PC-3 (cell line): ENCODE measurements at places on chromosomes 5 and 9. TPM values are rescaled to one million over a fixed set of nuclear protein-coding genes. Genes with fewer than 3 reads are reported as not detected.
A peak's percentile ranks its signal among the peaks of the same experiment; 100 is the strongest.

- DNase-seq: no peak
Measured at GRCh38 chr5:176540476-176540899, 3.3 kb upstream of the RNF44 start.

DNA sequence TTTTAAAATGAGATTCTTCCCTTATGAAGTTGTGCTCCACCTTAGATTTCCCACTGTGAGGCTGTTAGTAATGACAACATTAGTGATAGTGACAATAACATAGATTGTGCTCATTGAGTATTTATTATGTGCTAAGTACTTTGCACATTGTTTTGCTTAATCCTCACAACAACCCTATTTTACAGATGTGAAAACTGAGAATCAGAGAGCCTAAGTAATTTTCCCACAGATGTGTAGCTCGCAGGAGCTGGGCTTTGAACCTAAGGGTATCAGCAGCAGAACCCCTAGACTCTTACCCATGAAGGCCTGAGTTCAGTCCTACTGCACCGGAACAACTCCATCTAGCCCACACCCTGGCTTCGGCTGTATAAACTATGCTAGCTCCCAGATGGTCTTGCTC lies 15.6 kb upstream of the ARAP3 start:
- DNase-seq: no peak

- DNase-seq: no peak
Measured at GRCh38 chr9:131113655-131114054, 11.7 kb upstream of the NUP214 start.

GRCh38 chr5:104789366-104789765 lies 1226.8 kb upstream of the NUDT12 start:
- no peak for DNase-seq

DNA sequence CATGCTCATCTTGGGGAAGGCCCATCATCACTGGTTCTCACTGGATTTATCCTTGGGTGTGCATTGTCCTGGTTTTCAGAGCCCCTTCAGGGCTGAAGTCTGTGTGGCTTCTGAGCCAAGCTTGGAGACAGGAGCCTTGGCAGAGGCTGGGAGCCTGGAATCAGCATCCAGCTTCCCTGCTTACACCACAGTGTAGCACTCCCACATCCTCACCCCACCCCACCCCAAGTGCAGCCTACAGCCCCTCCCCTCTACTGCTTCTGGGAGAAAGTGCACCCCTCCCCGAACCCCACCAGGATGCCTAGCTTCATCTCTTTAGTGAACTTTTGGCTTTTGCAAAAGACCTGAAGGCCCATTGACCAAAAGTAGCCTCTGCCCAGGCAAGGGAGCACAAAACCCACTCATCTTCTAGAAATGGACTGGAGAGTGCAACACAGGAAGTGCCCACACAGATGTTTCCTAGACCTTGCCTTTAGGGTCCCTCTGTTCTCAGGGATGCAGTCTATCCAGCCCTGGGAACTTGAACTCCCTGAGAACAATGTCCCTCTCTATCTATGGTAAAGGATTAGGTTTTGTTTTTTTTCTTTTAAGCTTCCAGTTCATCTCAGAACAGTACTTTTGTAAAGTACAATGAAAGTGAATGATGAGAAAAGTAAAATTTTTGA lies 189.7 kb downstream of the PALM2AKAP2 start:
- DNase-seq: no peak

- DNase-seq: no peak
Measured at GRCh38 chr5:62306323-62306895, 403 bp downstream of the KIF2A start.

DNA sequence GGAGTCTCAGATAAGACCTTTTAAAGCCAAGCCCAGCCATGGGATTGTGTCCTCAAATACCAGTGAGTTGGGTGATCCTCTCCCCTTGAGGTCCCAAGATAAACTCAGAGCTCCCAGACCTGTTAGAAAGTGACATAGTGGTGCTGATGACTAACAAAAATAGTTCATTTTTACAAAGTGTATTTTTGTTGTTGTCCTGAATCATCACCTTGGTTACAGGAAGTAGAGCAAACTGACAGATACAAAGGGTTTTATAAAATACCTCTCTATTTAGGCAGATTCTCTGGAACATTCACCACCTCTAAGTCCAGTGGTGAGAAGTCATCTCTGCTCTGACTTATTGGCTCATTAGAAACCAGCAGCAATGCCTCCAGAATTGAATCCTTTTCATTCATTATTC lies 259.3 kb downstream of the CEMIP2 start:
- peak; percentile 50 for DNase-seq

DNA sequence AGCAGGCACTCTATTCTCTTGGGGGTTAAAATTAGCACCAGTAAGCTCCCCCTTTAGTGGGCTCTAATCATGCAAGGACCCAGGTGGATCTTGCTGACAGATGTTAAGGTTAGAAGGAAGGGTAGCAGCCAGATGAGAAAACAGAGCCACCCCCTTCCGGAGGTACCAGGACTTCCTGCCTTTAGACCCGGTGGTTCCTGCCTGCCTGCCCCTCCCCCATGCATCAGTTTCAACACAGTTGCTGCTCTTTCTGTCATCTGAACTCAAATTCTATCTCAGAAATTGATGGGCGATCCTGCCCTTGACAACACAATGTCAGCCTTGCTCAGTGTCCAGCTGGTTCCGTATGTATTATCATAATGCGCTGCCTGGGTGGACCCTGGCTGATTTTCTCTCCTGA lies 287.3 kb downstream of the EBF1 start:
- no peak for DNase-seq

DNA sequence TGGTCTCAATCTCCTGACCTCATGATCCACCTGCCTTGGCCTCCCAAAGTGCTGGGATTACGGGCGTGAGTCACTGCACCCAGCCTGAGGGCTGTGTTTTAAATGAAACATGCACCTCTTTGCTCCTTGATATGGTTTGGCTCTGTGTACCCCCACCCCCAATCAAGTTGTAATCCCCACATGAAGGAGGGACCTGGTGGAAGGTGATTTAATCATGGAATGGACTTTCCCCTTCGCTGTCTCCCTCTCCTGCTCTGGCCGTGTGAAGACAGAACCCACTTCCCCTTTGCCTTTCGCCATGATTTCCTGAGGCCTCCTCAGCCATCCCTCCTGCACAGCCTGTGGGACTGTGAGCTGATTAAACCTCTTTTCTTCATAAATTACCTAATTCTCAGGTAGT lies 12.5 kb upstream of the NOTCH1 start:
- no peak for DNase-seq

DNA sequence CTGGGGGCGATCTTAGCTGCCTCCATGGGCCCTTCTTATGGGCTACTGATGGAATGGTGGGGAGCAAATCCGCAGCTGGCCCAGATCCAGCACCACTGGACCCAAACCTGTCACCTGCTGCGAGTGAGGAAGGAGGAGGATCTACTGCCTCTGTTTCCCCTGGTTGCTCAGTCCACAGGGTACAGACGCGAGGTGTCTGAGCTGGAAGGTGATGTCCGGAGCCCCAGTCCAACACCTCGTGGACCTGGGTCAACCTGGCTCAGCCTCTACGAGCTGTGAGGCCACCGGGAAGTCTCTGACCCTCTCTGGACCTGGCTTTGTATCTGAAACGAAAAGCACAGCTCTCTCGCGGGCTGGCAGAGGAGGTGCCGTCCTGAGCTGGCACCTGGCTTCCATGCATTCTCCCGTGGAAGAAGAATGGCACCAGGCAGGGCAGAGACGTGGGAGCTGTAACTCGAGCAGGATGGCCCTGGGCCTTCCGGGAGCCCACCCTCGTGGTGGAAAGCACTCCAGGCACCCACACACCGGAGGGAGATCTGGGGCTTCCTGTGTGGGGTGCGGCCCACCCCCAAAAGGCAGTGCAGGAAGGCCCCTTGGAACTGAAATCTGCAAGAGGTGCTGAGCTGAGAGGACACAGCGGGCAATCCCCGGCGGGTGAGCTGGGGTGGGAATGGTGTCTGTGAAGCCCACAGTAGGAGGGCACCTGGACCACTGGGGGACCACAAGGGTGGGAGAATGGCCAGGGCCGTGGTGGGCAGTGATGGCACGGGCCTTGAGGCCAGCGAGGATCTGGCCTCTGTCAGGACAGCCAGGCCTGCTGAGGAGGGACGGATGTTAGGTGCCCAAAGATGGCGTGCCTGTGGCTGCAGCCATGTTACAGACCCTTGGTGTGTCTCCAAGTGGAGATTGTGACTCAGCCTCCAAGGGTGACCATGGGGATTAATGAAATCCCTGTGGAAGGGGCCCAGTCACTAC lies 133.4 kb downstream of the OLFM1 start:
- DNase-seq: no peak

DNA sequence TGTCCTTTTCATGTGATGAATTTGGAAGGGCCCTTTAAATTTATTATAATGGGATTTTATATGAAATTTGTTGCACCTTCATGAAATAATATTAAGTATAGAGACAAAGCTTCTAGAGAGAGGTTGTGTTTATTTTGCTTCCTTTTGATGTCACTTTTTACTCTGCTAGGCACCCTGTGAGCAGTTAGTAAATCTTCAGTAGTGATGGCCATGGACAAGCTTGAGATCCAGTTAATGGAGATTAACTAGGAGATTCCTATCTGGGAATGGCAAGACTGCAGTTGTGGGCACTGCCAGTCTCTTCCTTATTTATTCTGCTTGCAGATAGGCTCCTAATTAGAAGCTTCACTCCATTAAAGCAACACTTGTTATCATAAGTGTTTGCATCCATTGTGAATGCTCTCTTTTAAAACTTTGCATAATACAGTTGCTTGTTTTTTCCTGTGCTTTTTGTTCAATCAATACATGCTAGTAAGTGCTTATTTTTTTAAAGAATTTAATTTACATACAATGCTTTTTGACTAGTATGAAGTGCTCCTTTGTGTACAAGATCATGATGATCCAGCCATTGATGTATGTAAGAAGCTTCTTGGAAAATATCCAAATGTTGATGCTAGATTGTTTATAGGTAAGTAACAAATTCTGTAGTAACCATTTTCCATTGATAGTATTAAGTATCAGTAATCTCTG lies 25.9 kb downstream of the UGCG start:
- DNase-seq: no peak

DNA sequence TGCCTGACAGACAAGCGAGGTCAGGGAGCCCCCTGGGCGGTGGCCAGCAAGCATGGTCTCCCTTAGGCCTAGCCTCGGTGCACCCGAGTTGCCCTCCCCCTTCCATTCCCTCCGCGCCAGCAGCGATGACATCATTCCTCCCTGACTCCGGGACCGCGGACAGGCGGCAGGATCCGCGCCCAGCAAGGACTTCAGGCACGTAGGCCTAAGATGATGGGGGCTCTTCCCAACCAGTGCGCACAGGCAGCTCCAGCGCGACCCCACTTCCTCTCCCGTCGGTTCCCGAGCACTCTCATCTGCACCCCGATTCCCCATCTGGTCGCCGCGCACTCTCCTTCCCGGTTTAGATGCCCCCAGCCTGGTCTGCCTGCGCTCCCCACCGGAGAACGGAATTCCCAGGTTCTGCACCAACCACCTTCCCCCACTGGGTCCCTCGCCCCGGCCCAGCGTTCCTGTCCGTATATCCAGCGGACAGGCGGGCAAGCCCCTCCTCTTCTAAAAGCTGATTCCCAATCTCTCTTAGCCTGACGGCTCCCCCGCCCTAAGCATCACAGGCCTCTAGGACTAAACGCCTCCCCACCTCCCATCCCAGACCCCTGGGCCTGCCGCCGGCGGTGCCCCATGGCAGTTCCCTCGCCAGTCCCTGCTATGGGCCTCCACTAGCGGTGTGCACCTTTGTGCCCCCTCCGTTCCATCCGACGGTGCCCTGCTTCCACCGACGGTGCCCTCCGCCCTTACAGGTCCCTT lies 931 bp downstream of the FAM219A start:
- peak; percentile 62 for DNase-seq

- DNase-seq: peak; percentile 92
Measured at GRCh38 chr5:82396871-82397514, 118.8 kb upstream of the RPS23 start.

- no peak for DNase-seq
Measured at GRCh38 chr9:74551266-74551665, 54.1 kb downstream of the RORB start.

DNA sequence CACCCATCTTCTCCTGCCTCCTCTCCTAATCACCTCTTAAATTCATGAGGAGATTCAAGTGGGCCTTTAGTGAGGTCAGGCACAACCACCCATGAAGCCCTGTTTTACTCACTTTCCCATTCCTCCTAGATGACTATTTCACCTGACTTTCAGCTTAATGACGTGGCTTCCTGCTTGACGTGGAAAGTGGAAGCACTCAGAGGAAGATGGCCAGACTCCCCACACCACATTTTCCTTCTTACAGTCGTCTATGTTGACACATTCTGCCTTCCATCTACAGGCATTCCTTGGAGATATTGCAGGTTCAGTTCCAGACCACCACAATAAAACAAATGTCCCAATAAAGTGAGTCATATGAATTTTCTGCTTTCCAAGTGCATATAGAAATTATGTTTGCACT lies 146.4 kb upstream of the TAS2R1 start:
- peak; percentile 80 for DNase-seq

DNA sequence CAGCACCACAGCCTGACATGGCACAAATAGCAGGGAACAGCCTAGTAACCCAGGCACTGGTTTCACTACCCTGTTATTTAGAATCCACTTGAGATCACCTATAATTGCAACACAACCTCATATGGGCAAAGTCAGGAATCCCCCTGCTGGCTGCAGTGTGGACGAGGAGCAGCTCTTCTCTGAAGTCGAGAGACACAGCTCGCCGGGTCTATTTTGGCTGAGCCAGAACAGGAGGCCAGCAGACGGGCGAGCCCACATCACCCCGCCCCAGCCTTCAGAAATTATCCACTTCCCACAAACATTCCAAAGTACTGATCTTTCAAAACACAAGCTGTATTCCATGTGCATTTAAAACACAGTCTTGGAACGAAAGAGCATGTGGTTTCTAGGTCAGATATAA lies 179.0 kb downstream of the ROR2 start:
- DNase-seq: peak; percentile 6

DNA sequence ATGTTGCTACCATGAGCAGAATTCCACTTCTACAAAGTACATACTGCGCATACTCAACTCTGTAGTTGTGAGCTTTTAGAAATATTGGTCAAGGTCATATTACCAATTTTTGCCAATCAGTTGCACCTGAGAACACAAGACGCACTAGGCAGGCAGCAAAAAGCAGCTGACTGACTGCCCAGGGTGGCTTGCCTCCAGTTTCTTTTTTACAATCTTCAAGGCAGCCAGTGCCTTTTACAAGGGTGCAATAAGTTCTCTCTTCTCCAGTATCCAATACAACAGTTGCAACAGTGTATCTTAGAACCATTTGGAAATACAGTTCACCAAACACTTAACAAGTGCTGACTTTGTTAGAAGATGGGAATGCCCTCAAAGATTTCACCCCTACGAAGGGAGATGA lies 16.1 kb upstream of the FOXB2 start:
- no peak for DNase-seq

DNA sequence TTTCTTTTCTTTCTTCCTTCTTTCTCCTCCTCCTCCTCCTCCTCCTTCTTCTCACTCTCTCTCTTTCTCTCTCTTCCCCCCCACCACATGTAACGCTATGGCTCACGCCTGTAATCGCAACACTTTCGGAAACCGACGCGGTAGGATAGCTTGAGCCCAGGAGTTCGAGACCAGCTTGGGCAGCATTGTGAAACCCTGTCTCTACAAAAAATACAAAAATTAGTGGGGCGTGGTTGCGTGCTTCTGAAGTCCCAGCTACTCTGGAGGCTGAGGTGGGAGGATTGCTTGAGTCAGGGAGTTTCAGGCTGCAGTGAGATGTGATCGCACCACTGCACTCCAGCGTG lies 736 bp upstream of the GLDC start:
- DNase-seq: peak; percentile 17

The HCN1 gene
- not detected in 2 replicates for total RNA-seq

The ZDHHC12 gene
- total RNA-seq: 82.4 and 86.1 TPM in 2 replicates

The PAPPA gene
- not detected in 2 replicates for total RNA-seq

The HRCT1 gene
- 1.7 TPM in 2 replicates for total RNA-seq

The ZNF366 gene
- not detected in 2 replicates for total RNA-seq

The HAPLN1 gene
- 7.8 and 11.2 TPM in 2 replicates for total RNA-seq

The ANKRD31 gene
- 0.12 and 0.26 TPM in 2 replicates for total RNA-seq

The EQTN gene
- not detected in 2 replicates for total RNA-seq

The UBLCP1 gene
- 8.9 and 9.5 TPM in 2 replicates for total RNA-seq
